NCI-H2107 (cell line): ENCODE measurements at places on chromosomes 13 and 19.

- no peak for DNase-seq
These were observed 897 bp downstream of the ETHE1 start for GRCh38 chr19:43525836-43526771.

GRCh38 chr13:28678809-28679208 is 19.9 kb downstream of the POMP start:
- no peak for DNase-seq

DNA sequence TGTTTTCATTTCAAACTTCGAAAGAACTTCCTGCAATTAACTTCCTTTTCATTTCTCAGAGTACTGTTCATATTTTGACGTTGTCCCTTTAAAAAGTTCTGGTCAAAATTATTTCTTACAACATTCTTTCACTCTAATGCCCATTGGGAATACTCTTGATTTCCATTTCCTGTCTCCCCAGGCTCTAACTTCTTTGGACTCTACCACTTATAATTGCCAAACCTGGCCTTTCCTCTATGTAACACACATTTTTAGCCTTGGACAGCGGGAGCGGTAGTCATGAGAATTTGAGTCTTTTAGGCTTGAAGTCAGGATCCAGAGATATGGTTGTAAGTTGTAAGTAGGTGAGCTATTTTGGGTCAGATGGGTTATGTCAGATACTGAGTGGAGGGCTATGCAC is 163.5 kb upstream of the SPRY2 start:
- DNase-seq = no peak

- DNase-seq = no peak
These were observed 13.3 kb downstream of the ZNF787 start for GRCh38 chr19:56107626-56108351.

- no peak for DNase-seq
These were observed 692 bp downstream of the RGS9BP start for GRCh38 chr19:32676186-32676894.

GRCh38 chr19:38068826-38069225 is 155.2 kb downstream of the DPF1 start:
- no peak for DNase-seq

DNA sequence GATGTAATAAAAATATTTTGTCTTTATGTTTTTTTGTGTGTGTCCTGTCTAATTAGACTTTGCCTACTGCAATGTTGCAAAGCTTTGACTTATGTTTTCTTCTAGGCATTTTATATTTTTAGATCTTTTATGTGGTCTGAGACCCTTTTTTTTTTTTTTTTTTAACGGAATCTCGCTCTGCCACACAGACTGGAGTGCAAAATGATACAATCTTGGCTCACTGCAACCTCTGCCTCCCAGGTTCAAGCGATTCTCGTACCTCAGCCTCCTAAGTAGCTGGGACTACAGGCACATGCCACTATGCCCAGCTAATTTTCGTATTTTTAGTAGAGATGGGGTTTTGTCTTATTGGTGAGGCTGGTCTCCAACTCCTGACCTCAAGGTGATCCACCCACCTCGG is 8.5 kb upstream of the ZNF304 start:
- DNase-seq = no peak

GRCh38 chr13:69585656-69586055 is 522.0 kb upstream of the ATXN8OS start:
- DNase-seq = no peak
